ENCODE measurements at places on chromosomes 5 and 9.

GRCh38 chr5:16489322-16489791, 23.8 kb upstream of the ZNF622 start:
- peak; percentile 55 for DNase-seq

DNA sequence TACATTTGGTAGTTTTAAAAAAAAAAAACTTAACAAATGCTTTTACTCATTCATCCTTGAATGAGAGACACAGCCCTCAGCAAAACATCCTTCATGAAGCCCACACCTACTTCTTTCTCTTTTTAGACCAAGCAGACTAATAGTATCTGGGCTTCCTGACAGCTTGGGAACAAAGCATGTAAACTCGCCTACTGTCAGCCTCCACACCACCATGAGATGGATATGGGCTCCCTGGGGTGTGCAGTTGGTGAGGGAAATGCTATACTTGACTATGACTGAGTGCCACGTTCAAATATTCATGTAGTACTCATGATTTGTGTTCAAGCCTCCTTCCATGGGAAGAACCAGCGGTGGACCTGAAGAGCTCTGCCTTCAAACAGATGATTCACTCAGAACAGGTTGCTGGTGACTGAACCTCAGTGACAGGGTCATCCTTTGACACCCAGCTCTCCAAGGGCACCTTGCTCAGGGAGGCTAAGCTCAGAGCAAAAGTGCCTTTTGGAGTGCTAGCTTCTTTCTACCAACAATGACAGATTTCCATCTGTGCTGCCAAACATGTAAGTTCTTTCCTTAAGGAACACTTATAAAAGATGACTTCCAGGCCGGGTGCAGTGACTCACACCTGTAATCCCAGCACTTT, 36.8 kb downstream of the SLC22A5 start:
- DNase-seq = no peak

DNA sequence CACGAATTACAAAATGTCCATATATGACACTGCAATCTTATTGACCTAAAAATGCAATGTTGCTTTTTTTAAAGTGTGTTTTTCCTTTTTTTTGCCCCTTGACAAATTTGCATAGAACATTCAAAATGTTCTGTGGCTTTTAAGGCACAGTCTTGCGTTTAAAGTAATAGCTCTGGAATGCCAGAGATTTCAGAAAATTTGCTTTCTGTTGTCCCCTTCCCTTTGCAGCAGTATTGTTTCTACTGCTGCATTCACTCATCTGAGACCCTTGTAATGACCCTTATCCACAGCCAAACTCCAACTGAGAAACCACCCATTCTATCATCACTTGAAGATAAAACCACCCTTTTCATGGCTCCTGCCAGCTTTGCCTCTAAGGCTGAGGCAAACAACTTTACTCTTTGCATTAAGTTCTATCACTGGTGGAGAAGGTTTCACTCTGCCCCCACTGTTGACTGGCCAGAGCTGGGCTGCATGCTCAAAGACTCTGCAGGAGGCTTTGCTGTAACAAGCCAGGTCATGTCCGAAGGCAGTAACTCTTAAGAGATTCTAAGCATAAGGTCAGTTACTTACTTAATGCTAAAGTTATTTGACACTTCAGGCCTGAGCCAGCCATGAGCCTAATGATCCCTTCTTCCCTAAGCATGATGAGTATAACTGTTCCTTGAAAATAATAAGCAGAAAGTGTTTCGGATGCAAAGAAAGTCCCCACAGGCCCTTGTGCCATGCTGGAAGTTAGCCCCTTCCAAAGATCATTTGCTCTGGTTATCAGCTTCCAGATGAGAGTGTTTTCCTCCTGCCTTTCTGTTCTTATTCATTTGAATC, 101.9 kb downstream of the CD180 start:
- DNase-seq = peak; percentile 64

DNA sequence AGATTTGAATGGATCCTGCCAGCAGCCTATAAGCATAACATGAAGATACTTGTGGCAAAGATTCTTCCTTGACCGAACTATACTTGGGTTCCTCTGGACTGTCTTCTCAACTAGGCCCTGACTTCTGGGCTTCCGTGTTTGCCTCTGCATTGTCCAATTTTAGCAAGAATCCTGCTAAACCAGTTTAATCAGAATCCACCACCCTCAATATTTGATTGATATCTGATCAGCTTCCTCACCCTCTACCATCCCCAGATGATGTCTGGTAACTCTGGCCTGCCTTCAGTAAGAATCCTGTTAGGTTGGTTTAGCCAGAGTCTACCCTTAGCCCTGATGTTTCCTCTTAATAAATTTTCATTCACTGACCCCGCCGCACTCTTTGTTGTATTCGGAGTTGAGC, 54.4 kb upstream of the GALNT10 start:
- DNase-seq = no peak

DNA sequence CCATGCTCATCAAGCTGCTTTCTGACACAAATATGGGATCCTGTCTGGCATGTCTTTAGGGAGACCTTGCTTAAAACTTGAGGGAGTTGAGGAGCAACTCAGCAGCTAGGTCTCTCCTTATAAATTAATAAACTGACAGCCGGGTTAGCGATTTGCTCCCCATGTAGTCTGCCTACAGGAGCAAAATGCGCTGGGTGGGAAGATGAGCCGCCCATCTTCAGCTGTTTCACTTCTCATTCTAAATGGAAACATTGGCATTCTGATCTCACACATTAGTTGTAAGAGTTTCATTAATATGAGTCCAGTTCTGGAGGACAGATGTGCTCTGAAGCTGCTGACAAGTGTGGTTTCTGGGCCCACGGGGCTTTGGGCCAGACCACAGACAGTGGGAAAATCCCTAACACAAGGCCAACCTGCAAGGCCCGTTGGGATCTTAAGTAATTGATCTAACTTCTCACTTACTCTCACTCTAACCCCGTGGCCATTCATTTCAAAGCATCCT, 197.0 kb downstream of the MCTP1 start:
- peak; percentile 65 for DNase-seq

- peak; percentile 43 for DNase-seq
These were observed 56.4 kb upstream of the LARP1 start for GRCh38 chr5:154698763-154699162.

GRCh38 chr9:4221931-4222330, 77.9 kb downstream of the GLIS3 start:
- DNase-seq = no peak

- DNase-seq = no peak
These were observed 203.3 kb downstream of the ADAMTS12 start for GRCh38 chr5:33688526-33688925.

- peak; percentile 36 for DNase-seq
These were observed 30.9 kb upstream of the SREK1 start for GRCh38 chr5:66113160-66113559.

Data from fibroblast of upper back skin (primary cell).